ENCODE measurements at places on chromosomes 5 and 9. TPM values are rescaled to one million over a fixed set of nuclear protein-coding genes. Genes with fewer than 3 reads are reported as not detected.

DNA sequence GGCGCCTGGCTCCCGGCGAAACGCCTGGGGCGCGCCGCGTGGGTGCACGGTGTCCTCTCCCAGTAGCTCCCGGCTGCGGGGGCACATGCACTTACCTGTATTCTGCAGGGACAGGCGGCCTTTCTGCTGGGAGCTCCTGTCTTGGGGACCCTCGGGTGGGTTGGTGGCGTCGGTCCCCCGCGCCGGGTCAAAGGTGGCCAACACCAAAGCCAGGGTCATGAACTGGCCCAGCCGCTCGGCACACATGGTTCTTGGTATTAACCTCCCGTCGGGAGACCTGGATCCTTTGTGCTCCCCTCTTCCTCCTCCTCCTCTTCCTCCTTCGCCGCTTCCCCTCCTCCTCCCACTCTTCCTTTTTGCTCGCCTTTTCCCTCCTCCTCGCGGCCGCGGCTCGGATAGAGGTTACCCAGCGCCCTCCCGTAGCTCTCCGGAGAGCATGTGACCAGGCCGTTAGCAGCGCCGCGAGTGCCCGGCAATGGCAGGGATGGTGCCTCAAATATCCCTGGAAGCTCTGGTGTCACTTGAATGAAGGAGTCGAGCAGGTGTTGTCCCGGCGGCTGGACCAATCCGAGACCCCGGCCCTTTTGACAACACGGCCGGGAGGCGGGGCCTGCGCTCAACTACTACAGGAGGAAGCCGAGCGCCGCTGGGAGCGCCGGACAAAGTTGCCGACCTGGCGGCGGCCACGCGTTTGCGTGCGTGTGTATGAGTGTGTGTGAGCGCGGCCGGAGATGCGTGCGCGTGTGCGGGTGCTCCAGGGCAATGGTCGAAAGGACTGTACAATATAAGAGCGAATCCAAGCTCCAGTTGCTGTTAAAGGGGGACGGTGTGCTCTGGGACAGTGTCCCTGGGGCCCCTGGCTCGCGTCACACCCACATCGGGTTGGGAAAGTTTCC is at the start of gene STC2:
Gene STC2 (minus strand): TSS at position 467 of the 896 bp plus-strand sequence. CDS start 221 bp downstream, at position 246.
- peak; percentile 91 for DNase-seq

DNA sequence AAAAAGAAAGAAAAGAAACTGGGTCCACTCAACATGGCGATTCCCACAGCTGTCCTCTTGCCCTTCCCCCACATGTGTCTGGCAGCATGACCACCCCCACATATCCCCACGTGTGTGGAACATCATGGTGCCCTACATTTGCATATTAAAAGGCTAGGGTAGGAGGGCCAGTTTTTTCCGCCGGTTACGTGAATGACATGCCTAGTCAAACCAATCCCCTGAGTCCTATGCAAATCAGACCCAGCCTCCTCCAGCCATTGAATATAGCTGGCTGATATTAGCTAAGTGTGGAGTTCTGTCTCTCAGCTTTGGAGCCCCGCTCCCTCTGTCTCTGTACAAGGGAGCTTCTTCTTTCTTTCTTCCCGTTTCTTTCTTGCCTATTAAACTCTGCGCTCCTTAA is 33.0 kb upstream of the CCDC112 start:
- no peak for DNase-seq

DNA sequence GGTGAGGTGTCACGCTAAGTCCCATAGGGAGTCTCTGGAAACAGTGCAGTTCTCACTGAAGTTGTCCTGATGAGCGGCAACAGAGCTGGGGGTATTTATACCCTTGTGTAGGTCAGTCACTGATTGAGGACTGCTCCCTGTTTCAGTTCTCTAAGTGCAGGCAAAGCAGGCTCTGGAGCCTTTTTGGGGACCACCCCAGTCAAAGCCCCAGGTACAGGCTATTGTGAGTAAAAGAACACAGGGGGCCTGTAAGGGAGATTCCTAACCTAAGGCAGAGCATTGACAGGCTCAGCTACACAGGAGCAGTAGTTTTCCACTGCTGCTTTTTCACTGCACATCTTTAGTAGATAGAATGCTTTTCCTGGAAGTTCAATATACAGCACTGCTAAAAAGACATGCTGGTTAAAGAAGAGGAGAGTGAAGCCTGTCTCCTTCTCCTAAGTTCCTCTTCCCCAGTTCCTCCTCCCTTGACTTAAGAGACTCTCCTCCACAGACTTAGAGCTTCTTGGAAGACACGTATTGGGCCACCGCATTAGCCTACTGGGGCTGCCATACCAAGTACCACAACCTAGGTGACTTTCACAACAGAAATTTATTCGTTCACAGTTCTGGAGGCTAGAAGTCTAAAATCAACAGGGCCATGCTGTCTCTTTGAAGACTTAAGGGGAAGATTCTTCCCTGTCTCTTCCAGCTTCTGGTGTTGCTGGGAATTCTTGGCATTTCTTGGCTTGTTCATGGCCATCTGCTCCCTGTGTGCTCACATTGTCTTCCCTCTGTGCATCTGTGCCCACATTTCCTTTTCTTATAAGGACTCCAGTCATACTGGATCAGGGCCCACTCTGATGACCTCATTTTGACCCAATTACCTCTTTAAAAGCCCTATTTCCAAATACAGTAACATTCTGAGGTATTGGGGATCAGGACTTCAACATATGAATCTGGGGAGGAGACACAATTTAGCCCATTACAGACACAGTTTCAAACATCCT is 221.0 kb downstream of the ESM1 start:
- no peak for DNase-seq

DNA sequence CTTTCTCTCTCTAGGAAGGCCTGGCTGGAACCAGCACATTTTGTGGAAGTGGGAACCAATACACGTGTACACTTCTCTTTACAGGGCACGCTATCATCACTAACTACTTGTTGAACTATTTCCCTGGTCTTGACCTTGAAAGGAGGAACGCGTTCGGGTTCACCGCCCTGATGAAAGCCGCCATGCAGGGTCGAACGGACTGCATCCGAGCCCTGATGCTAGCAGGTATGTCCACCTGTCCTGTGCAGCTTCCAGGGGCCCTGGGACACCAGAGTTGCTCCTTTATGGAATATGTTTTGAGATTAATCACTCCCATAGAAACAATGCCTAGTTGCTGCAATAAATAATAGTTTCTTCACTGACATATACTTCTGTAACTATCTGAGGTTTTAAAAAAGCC is 74.1 kb downstream of the ANKRD33B start:
- no peak for DNase-seq

- DNase-seq: no peak
These were observed 1680.3 kb downstream of the MAT2B start for GRCh38 chr5:165185716-165186115.

DNA sequence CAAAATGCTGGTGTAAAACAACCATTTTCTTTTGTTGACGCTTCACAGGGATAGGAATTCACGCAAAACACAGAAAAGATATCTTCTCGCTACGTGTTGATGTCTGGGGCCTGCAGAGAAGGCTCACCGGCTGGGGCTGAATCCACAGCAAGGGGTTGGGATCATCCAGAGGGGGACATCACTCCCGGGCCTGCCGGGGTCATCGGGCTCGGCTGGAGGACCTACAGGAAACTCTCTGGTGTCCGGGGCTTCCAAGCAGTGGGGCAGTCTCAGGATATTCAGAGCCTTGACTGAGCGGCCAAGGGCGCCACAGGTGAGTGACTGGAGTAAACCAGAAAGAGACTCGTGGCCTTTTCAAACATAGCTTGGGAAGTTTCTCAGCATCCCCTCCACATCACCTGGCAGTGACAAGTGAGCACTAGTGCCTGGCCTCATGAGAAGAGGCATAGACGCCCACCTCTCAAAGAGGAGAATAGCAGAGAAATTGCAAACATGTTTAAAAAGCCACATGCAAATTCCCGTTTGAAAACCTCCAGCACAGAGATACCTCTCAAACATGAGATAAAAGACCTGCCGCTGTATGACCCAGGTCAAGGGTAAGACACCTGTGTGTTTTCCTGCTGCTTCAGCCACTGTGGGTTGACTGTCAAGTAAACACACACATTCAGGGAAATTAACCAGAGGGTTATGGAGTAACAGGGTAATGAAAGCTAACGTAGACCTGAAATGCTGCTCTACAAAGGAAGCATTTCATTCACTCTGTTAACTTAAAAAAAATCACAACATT is 50.8 kb upstream of the SIMC1 start:
- no peak for DNase-seq

- no peak for DNase-seq
These were observed 343.3 kb upstream of the CDH9 start for GRCh38 chr5:27381686-27382085.

GRCh38 chr5:122156724-122157325 is 27.5 kb downstream of the ZNF474 start:
- DNase-seq: no peak

GRCh38 chr5:56330806-56331205 is 97.7 kb upstream of the ANKRD55 start:
- no peak for DNase-seq

GRCh38 chr9:84478996-84479395 is 138.4 kb upstream of the SLC28A3 start:
- no peak for DNase-seq

DNA sequence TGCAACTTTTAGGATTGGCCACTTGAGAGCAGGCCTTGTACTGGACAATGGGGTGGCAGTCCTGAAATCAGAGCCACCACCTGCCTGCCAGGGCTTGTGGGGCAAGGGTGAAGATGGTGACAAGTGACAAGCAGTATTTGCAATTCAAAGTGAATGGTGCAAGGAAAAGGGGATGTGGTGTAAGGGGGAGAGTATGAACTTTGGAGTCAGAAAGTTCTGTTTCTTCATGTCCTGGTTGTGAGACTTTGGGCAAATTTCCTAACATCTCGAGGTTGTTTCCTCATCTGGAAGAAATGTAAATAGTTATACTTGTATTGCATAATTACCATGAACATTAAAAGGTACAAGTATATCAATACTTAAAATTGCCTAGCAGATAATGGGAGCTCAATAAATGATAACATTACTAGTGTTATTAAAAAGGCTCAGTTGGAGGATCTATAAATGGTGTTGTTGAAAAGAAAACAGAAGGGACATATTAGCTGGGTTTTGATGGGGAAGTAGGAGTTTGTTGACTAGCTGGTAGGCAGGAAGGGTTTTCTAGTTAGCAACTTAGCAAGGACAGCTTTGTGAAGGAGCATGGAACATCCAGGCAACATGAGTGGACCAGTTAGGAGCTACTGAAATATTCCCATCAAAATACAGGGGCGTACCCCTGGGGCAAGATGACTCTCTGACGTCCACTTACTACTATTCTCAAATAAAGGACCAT is 21.3 kb upstream of the MEGF9 start:
- DNase-seq: no peak

TNC gene
- total RNA-seq: 2.5 TPM

PCDHA9 gene
- not detected for total RNA-seq

ACOT12 gene
- total RNA-seq: not detected

PRDM9 gene
- not detected for total RNA-seq

Data from left ventricle myocardium superior (tissue), 1 donor.